Non-pigmented ciliary epithelial cell (primary cell): ENCODE measurements at places on chromosomes 6 and 20.

- DNase-seq: no peak
Measured at GRCh38 chr20:19213946-19214490, 1.6 kb downstream of the SLC24A3 start.

DNA sequence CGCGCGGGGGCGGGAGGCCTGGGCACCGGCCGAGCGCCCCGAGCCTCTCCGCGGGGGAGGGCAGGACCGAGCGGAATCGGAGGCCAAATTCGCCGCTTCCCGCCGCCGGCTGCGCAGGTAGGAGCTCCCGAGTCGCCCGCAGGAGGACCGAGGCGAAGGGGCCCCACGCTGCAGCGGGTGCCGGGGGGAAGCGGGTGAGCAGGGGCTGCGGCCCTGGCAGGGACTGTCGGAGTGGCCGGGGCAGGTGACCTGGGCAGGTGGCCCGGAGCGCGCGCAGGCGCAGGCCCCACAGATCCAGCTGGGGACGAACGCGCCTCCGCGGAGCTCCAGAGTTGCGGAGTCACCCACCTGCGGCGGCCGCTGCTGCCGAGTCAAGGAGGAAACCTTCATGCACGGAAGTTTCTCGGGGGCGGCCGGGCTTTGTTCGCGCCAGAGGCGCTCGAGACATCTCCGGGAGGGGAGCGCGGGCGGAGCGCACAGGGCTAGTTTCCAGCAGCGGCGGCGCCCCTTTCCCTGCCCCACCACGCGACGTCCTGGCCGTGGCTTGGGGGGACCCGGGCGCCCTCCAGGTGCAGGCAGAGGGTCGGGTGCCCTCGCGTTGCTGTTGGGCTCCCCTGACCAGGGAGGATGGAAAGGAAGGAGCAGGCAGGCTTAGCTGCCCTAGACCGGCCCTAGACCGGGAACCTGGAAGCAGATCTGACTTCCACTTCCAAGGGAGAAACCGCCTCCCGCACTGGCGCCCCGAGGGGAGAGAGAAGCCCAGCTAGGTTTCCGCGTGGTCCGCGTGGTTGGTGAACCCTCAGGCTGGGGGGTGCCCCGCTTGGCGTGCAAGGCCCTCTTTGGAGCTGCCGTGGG is 590 bp downstream of the SLCO4A1 start:
- no peak for DNase-seq

- no peak for DNase-seq
Measured at GRCh38 chr6:148557796-148558321, 189.0 kb upstream of the UST start.

DNA sequence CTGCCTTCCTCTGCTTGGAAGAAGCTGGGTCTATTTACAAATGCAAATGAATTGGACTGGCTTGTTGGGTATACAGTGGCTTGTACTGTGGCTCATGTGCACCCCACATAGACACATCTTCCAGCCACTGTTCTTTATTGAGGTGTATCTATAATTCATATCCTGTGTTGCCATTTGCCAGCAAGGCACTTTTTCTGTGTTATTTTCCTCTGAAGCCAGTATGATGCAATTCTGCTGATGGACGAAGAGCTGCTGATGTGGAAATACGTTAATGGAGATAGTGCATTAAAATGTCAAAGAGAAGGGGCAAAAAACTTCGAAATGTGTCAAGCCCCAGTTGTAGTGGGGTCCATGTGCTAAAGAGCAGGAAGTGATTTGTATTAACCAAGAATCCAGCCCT is 167.5 kb downstream of the TMEM242 start:
- no peak for DNase-seq

DNA sequence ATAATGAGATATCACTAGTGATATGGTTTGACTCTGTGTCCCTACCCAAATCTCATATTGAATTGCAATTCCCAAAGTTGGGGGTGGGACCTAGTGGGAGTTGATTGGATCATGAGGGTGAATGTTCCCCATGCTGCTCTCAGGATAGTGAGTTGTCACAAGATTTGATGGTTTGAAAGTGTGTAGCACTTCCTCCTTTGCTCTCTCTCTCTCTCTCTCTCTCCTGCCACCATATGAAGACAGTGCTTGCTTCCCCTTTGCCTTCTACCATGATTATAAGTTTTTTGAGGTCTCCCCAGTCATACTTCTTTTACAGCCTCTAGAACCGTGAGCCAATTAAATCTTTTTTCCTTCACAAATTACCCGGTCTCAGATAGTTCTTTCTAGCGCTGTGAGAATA is 1002.0 kb upstream of the ADGRB3 start:
- DNase-seq: no peak
